Cardiac muscle cell (in vitro differentiated cells and primary cell): ENCODE measurements at places on chromosomes 1 and 21. TPM values are rescaled to one million over a fixed set of nuclear protein-coding genes. Genes with fewer than 3 reads are reported as not detected.

- H3K27me3 ChIP-seq, result no peaks in the 10 kb centered on the region
- peaks cover 7% of the 10 kb centered on the region for H3K4me1 ChIP-seq
- no peaks in the 10 kb centered on the region for H3K36me3 ChIP-seq
Observed at GRCh38 chr21:31902438-31902837, 29.6 kb downstream of the HUNK start.

DNA sequence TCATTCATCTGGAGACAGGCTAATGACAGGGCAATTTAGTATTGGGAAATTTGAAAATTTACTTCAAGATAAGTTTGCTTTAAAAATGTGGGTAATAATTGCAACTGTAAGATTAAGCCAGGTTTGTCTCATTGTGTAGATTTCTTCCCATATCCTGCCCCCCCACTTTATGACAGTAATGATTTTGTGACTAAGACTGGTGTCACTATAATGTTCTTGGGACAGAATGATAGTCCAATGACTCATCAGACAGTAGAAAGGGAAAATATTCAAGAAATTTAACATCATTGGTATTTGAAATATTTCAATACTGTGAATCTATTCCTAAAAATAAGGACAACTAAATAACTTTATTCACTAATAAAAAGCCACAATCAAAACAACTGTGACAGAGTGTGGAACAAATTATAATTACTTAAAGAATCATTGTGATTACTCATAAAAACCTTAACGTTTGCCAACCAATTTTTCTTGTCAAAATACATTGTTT is 36.7 kb downstream of the FH start:
- no peak overlapping the region for H3K4me3 ChIP-seq
- H3K4me1 ChIP-seq, result no peaks in the 10 kb centered on the region
- H3K27ac ChIP-seq, result no peak overlapping the region
- H3K27me3 ChIP-seq, result no peaks in the 10 kb centered on the region

DNA sequence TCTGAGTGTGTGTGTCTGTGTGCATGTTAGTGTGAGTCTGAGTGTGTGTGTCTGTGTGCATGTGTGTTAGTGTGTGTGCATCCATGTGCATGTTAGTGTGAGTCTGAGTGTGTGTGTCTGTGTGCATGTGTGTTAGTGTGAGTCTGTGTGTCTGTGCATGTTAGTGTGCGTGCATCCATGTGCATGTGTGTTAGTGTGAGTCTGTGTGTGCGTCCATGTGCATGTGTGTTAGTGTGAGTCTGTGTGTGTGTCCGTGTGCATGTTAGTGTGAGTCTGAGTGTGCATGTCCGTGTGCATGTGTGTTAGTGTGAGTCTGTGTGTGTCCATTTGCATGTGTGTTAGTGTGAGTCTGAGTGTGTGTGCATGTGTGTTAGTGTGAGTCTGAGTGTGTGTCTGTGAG is 76.6 kb upstream of the ACTRT2 start:
- H3K36me3 ChIP-seq, result no peaks in the 10 kb centered on the region
- no peak overlapping the region for H3K27ac ChIP-seq
- H3K4me3 ChIP-seq, result no peak overlapping the region
- DNase-seq, result no peak
- H3K4me1 ChIP-seq, result no peaks in the 10 kb centered on the region
- H3K27me3 ChIP-seq, result no peaks in the 10 kb centered on the region

Gene LAD1
- total RNA-seq, result 8.4 and 12.6 TPM in 2 replicates

Gene SLAMF7
- total RNA-seq, result not detected in 2 replicates

Gene GBP7
- total RNA-seq, result not detected in 2 replicates
